Fibroblast of villous mesenchyme (primary cell): ENCODE measurements at places on chromosomes 12 and 14. TPM values are rescaled to one million over a fixed set of nuclear protein-coding genes. Genes with fewer than 3 reads are reported as not detected.

DNA sequence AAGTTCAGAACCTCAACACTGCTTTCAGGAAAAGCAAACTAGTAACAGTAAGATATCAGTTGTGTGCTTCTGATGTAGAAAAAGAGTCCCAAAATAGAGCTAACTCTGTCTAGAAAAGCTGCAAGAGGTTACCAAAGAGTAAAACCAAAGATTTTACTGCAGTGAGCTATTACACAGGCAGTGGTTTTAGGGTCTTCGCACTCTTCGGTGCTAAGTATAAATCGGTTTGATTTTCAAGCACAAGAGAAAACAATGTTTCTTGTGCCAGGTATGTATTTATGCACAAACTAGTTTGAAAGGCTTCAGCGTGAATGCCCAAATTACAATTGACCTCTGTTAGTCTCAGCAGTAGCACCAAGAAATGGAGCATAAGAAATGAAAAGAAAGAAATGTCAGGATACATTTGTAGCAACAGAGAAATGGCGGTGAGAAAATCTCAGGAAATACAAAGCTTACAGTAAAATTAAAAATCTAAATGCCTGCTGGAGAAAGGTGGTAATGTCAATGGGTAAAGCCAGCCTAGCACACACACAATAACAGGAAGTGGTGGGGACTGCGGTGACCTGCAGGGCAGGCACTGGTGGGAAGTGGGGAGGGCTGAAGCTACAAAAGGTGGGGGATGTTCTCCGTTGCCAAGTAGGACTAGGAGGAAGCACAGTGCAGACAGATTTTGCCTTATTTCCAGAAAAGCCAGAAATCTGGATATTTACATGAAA lies 18.0 kb upstream of the DYRK2 start:
- no peak for DNase-seq

- DNase-seq = no peak
Observed at GRCh38 chr14:61836807-61837206, 74.6 kb downstream of the SNAPC1 start.

DNA sequence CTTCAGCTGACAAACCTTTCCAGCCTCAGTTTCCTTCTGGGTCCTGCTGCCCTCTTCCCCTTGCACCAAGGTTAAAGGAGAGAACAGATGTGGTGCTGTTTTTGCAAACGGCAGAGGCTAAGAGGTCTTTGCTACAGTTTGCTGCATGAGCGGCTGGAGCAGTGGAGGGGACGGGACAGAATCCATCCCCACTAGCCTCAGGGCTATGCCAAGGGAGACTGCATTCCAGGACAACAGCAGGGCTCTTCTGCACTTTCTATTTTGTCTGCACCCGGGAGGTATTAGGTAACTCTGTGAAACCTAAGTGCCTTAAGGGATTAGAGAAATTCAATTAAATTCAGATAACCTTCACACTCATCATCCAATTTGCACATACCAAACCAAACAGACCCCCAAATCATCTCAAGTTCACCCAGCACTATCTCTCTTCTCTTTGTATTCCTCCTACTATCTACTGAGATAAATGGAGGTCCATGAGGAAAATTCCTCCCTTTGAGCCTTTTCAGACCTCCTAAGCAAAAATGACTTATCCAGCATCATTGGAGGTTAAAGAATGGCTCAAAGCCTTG lies 103.8 kb upstream of the VRK1 start:
- no peak for DNase-seq

GRCh38 chr14:76937181-76938091 lies 91.1 kb downstream of the IRF2BPL start:
- peak; percentile 83 for DNase-seq

The PRICKLE1 gene
- 13.9 and 32.4 TPM in 2 replicates for total RNA-seq

The SIX4 gene
- 8.7 and 14.7 TPM in 2 replicates for total RNA-seq

The CCDC184 gene
- 0.32 and 0.43 TPM in 2 replicates for total RNA-seq

The ADGRD1 gene
- under 0.01 TPM in 2 replicates for total RNA-seq

The KRT6C gene
- total RNA-seq = not detected in 2 replicates
